Daoy (cell line): ENCODE measurements at places on chromosomes 12 and 14. TPM values are rescaled to one million over a fixed set of nuclear protein-coding genes. Genes with fewer than 3 reads are reported as not detected.

GRCh38 chr12:71216725-71217579, 59.2 kb upstream of the TSPAN8 start:
- DNase-seq = no peak

- no peak for DNase-seq
Measured at GRCh38 chr12:104620837-104621531, 164.2 kb downstream of the CHST11 start.

MAP3K9 gene
- total RNA-seq = 5.5 and 5.8 TPM in 2 replicates

DNA sequence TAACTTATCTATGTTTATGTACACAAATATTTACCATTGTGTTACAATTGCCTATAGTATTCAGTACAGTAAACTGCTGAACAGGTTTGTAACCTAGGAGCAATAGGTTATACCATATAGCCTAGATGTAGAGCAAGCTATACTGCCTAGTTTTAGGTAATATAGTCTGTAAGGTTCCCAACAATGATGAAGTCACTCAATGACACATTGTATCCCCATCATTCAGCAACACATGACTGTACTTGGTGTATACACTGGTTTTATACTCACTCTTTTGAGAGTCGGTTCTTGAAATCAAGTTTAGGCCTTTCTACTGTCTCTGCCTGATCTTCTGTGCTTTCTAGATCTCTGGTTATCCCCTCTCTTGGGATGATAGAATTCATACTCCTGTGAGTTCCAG, 5.5 kb downstream of the RNASE1 start:
- DNase-seq = no peak

ACADS gene
- 9.4 and 10.9 TPM in 2 replicates for total RNA-seq

ARG2 gene
- 19.4 and 37.1 TPM in 2 replicates for total RNA-seq

HCAR3 gene
- total RNA-seq = not detected in 2 replicates

DNA sequence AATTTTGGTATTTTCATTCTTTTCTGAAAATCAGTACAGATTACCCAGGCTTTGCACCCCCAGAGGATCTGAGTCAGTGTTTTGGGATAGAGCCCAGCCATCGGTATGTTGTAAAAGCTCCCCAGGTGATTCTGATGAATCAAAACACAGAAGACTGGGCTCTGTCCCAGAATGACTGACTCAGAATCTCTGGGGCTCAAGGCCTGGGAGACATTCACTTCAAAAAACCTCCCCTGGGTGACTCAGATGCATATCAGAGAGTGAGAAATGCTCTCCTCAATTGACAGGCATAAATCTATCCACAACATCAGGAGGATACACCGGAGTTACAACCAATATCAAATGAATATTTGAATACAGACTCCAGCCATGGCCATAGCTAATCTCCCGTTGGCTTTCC, 32.6 kb downstream of the SLC35F4 start:
- peak; percentile 95 for DNase-seq

KRT85 gene
- 0.80 TPM in 1 of 2 replicates, not detected in the other for total RNA-seq

GRCh38 chr14:50932592-50933495, 11.4 kb downstream of the PYGL start:
- DNase-seq = no peak

NYNRIN gene
- total RNA-seq = 0.33 and 0.57 TPM in 2 replicates

GRCh38 chr14:33515441-33515840, 435.4 kb downstream of the EGLN3 start:
- DNase-seq = no peak

- DNase-seq = no peak
Measured at GRCh38 chr12:84627593-84627992, 285.0 kb downstream of the SLC6A15 start.

DNA sequence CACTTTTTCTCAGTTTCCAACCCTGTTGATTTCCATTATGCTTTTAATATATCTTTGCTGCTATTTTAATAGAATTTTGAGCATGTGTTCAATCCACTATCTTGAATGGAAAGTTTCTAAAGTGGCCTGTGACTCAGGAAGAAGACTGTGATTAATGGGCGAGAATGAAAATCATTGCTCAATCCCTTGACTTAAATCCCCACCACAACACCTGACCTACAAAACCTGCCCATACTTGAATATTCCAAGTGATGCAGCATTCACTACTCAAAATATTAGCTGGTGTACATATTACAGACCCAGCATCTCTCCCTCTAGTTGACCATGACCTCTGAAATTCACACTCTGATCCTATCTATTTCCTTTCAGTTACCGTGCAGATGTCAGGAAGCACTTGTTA, 1.3 kb upstream of the OAS3 start:
- no peak for DNase-seq

INSM2 gene
- total RNA-seq = 0.17 TPM in 1 of 2 replicates, not detected in the other

DNA sequence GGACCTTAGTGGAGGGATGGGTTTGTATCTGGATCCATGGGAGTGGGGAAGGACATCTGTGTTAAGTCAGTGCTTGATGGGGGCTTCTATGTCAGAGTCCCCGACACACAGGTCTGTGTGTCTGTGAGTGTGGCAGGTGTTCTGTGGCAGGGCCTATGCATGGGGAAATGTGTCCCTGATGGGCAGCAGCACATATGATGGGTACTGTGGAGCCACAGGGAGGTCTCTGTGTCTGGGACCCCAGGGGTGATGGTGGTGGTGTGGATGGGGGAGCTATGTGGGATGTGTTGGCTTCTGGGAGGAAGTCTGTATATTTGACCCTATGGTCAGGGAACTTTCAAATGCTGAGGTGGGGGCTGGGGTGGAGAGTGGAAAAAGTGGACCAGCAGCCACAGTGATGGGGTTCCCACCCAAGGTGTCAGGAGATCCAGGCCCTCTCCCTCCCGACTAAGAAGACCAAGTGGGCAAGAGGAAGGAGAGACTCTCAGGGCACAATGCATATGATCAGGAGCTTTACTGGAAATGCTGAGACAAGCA, 16.5 kb downstream of the KRT7 start:
- no peak for DNase-seq

TGM1 gene
- 0.69 and 2.6 TPM in 2 replicates for total RNA-seq

DNA sequence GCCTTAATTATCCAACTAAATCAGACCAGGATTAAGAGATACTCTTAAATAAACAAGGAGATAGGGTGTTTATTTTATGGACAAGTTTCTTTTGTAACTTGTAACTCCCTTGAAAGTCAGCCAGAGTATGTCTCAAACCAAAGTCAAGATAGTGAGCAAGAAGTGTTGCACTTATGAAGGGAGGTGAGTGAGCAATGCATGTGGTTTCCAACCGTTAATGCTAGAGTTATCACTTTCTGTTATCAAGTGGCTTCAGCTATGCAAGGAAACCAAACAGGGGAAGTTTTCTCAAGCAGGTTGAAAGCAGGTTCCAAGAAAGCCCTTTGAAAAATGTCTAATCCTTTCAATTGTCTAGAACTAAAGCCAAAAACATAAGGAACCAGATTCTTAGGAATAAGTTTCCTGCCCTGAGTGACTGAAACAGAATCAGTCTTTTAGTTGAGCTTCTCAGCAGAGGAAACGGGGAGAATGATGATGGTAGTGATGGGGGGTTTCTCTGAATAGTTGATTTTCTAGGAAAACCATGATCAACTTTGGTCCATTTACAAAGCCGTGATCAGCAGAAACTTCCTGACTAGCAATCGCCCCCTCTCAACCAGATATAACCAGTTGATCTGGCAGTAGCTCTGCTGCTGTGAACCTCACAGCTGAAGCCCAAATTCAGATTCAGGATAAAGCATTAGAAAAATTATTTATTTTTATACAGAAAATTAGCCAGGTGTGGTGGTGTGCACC, 128.4 kb downstream of the DAD1 start:
- DNase-seq = peak; percentile 60

TSPAN11 gene
- 0.15 TPM in 1 of 2 replicates, not detected in the other for total RNA-seq

GRCh38 chr12:53324113-53324778, 2.8 kb upstream of the AAAS start:
- no peak for DNase-seq

DNA sequence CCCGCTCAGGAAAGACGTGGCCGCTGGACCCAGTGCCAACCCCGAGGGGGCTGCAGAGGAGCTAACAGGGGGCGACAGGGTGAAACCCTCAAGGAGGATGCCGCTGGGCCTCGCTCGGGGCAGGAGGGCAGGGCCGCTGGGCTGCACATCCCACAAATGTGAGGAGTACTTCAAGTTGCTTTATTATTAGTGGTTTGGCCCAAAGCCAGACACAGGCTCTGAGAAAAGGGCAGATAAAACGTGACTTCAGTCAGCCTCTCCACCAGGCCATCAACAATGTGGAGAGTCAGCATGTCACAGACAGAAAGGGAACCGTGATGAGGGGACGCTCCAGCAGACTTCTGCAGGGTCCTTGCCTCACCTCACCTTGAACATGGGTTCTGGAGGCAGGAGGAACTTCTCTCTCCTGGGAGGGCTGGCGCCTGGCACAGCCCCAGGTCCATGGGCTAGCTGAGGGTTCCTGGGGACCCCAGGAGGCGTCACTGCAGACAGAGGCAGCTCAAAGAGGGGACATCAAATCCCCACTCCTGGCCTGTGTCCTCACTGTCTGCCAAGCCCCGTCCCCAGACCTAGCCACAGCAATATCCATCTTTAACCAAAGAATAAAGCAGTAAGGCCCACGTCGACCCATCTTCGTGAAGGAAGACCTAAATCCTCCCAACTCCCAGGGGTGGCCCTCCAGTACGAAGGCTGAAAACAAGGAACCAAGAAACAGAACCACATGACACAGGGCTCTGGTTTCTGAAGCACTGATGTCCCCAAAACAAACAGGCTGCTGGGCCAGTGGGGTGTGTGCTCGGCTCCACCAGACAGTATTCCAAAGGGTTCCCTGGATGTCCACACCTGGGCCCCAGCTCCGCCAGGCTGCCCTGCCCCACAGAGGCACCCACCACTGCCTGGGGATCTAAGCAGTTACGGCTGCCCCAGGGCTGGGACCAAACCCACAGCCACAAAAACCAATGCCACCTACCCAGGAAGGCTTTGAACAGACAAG, 35.1 kb downstream of the CCDC85C start:
- DNase-seq = peak; percentile 76

PTCSC3 gene
- not detected in 2 replicates for total RNA-seq

DNA sequence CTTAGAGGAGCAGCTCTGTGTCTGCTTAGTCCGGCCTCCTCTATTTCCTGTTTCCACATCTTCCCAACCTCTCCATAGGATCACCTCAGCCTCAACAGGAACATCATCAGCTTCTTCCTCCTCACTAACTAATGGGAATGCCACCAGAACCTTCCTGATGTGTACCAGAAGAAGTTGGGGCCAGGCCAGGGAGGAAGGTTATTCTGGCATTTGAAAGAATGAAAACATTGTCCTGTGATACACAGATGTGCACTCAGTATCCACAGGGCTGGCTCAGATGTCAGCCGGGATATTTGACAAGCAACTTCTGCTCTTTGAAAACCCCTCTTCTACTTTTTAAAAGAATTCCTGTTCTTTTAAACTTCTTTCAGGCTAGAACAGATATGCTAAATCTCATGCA, 63.6 kb downstream of the TMEM30B start:
- DNase-seq = no peak

KERA gene
- not detected in 2 replicates for total RNA-seq

GPATCH2L gene
- total RNA-seq = 86.1 and 123 TPM in 2 replicates

- no peak for DNase-seq
Measured at GRCh38 chr14:23365036-23365731, at the start of gene EFS. Gene EFS (minus strand): TSS chr14:23365172. CDS start chr14:23365025, 147 bp downstream.

TMEM19 gene
- total RNA-seq = 21.2 and 46.7 TPM in 2 replicates

GRCh38 chr14:89922031-89922907, 32.3 kb downstream of the EFCAB11 start:
- DNase-seq = peak; percentile 88

GRCh38 chr12:120734210-120734609, 8.6 kb downstream of the ACADS start:
- no peak for DNase-seq

GRCh38 chr14:42664190-42664589, 1057.5 kb downstream of the LRFN5 start:
- DNase-seq = no peak

KLRC4 gene
- total RNA-seq = not detected in 2 replicates

DNA sequence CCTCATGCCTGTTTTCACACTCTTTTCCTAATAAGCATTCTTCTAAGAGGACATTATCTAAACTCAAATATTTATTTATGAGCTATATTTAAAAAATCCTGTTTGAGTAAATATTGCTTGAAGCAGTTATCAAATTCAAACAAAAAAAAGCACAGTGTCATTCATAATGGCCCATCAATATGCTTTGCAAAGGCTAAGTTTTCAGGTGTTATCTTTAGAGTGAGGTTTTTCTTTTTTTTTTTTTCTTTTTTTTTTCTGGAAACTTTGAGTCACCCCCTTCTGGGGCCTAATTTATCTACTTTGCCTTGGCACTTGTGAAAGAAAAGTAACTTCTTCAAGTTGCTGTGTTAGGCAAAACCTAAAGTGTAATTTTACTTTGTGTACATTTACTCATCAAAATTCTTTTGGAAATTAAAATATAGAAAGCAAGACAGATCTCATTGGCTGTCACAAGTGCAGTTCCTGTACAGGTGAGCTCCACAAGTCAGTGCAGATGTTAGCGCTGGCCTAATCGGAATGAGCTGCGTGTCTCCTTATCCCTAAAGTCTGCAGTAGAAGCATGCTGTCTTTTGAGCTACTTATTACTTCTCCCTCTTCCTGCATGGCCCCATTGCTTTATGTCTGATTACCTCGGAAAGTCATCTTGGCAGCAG, 53.3 kb downstream of the GLT1D1 start:
- no peak for DNase-seq

GRCh38 chr14:103126088-103126872, 3.0 kb downstream of the TNFAIP2 start:
- no peak for DNase-seq

- no peak for DNase-seq
Measured at GRCh38 chr12:67634303-67634761, 14.2 kb upstream of the DYRK2 start.

SLC8A3 gene
- total RNA-seq = 0.40 and 1.9 TPM in 2 replicates

DNA sequence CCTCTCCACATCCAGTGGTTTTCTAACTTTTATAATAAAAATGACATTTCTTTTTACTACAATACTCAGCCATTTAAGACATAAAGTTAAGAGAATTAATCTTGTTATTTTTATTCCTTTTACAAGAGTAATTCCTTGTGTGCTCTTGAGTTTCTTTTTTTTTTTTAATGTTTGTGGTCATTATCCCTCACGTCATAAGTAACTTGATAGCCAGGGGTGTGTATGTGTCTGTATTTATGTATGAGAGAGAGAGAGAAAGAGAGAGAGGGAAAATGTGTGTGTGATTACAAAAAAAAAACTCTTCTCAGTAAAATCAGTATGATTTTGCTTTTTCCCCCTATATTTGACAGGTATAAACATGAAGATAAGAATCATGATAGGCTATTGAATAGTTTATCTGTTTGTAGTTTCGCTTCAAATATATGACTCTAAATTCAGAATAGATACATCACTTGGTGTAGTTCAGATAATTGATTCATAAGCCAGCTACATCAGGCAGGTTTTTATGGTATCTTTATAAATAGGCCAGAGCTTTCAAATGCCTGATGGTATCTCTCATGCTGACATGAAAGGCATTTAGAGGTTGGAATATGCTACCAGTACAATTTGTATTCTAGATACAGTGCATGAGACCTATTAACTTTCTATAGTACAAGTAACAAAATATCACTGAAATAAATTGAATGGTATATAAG, 34.9 kb downstream of the RERGL start:
- DNase-seq = no peak

DNA sequence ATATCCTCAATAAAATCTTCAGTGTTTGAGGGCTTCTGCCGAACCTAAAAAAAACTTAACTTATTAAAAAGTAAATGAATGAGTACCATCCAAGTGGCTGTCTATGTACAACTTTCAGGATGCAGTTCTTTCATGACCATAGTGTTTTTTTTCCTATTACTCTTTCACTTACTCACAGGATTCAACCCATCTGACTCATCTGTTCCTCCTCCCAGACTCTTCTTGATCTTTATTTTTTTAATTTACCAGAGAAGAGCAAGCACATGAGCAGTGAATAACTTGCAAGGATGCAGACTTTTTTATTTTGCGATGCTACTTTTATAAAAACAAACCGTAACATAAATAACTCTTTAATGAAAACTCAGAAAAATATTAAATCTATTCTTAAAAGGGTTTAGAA, 24.5 kb downstream of the RECQL start:
- peak; percentile 16 for DNase-seq
